ENCODE measurements at places on chromosomes 3 and 15. TPM values are rescaled to one million over a fixed set of nuclear protein-coding genes. Genes with fewer than 3 reads are reported as not detected.

- no peak for DNase-seq
Observed at GRCh38 chr15:25335279-25335678, 103.5 kb downstream of the UBE3A start.

- DNase-seq: no peak
Observed at GRCh38 chr3:148932972-148933371, 58.4 kb upstream of the GYG1 start.

GRCh38 chr15:91445695-91446228 lies 345.7 kb downstream of the SV2B start:
- DNase-seq: no peak

DNA sequence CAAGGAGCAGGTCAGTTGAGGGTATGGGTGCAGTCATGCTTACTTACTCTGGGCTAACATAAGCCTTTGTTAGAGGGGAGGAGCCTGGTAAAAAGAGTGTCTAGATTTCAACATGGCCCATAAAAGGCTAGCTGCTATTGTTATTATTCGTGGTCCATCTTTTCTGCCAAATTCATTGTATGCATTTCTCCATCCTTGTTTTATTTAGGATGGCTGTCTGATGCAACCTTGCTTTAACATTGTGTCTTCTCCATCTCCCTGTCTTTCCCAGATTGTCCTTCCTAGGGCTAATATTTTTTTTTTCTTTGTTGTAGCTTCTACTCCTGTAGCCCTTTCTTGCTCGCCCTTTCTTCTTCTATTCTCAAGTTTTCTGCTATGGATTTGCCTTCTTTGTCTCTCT lies 12.6 kb downstream of the RBMS3 start:
- no peak for DNase-seq

Gene SLC22A13
- total RNA-seq: 0.42 TPM

Gene NOX5
- total RNA-seq: not detected

Gene GCSAM
- not detected for total RNA-seq

Data from WTC11 (cell line).